ENCODE measurements at places on chromosomes 7 and 10.

DNA sequence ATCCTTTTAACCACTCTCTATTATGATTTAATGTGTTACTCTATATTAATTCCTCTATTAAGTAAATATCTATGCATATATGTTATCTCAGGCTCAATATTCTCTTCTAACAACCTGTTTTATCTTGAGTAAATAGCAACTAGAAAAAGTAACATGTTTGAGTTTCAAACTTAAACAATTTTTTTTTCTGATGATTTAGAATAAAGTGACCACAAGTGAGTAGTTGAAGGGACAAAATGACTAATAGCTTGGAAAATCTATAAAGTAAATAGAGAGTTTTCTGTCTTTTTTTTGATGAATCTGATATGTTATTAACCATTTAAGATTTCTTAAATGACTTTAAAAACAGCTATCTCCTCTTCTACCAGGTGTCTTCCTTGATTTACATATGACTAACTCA lies 483.8 kb downstream of the TFEC start:
- no peak for DNase-seq

GRCh38 chr7:137421366-137421765 lies 77.8 kb upstream of the PTN start:
- DNase-seq, result no peak

GRCh38 chr7:137306748-137307147 lies 36.8 kb downstream of the PTN start:
- no peak for DNase-seq

- DNase-seq, result no peak
These were observed 80.6 kb downstream of the PRKAG2 start for GRCh38 chr7:151796091-151796870.

GRCh38 chr10:3624367-3624766 lies 160.6 kb downstream of the KLF6 start:
- DNase-seq, result no peak

- no peak for DNase-seq
These were observed 11.0 kb upstream of the PDCD4 start for GRCh38 chr10:110860576-110861241.

- DNase-seq, result no peak
These were observed 6.2 kb upstream of the PSTK start for GRCh38 chr10:122974023-122974422.

DNA sequence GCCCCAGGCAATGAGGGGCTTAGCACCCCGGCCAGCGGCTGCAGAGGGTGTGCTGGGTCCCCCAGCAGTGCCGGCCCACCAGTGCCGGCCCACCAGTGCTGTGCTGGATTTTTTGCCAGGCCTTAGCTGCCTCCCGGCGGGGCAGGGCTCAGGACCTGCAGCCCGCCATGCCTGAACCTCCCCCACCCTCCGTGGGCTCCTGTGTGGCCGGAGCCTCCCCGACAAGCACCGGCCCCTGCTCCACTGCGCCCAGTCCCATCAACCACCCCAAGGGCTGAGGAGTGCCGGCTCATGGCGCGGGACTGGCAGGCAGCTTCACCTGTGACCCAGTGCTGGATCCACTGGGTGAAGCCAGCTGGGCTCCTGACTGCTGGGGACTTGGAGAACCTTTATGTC lies 3.5 kb upstream of the ACSL5 start:
- no peak for DNase-seq

- no peak for DNase-seq
These were observed 119.6 kb upstream of the MKX start for GRCh38 chr10:27865221-27865635.

DNA sequence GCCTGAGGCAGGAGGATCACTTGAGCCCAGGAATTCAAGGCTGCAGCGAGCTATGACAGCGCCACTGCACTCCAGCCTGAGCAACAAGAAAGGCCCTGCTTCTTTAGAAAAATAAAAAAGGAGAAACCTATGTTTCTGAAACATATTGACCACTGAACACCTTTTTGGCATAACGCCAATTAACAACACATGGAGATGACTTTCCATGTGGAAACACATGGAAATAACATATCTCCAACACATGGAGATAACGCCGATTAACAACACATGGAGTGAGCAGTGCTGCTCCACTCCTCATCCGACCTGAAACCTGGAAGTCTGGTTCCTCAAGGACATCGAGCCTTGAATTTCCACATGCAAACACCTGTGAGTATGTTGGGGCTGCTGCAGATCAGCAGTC lies 126.9 kb downstream of the KCNMA1 start:
- DNase-seq, result no peak

- no peak for DNase-seq
These were observed 1.4 kb upstream of the HOXA7 start for GRCh38 chr7:27157702-27158431.

DNA sequence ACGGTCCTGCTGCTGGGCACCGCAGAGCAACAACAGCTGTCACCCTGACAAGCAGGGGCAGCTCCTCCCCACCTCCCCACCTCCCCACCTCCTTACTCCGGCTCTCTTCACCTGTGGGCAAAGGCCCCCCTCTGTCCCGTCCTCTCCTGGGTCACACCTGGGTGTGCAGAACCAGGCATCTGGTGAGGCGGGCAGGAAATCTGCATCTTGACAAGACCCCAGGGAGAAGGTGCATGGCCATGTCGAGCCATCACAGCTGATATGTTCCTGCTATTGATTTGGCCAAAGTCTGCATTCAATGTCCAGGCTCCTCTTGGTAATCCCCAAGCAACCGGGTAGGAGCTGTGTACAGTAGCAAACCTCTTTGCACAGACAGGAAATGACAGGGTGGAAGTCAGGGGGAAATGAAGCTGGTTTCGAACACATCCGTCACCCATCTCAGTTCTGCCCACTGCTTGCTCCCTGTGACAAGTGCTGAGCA lies 554.2 kb downstream of the DNAJB6 start:
- no peak for DNase-seq

DNA sequence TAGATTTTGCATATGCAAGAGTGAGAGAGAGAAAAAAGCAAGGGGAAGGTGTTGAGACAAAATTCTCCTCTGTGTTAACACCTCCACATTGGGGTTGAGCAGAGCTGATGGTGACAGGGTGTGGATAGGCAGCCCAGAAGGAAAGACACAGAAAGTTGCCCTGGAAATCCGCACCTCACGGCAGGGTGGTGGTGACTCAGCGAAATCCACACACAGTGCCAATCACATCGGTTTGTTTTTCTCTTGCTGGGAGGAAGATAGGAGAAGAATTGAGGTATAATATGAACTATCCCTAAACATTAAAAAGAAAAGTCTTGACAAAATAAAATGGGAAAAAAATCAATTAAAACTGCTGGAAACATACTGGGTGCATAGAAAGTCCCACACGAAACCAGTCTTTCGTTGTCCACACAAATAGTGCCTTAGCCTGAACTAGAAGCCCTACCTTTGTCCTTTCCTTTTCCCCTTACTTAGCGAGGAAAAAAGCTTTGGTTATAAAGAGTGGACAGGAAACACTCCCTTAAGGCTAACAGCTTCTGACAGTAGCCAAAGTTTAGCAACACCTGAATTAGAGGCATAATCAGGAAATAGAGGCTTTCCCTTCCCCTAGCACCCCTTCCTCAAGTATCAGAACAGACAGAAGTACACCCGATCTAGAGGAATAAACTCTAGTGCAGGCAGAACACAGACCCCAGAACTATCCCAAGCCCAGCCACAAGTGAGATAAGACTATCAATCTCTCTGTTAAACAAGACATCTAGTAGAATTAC lies 39.2 kb upstream of the DNAJC1 start:
- DNase-seq, result no peak

DNA sequence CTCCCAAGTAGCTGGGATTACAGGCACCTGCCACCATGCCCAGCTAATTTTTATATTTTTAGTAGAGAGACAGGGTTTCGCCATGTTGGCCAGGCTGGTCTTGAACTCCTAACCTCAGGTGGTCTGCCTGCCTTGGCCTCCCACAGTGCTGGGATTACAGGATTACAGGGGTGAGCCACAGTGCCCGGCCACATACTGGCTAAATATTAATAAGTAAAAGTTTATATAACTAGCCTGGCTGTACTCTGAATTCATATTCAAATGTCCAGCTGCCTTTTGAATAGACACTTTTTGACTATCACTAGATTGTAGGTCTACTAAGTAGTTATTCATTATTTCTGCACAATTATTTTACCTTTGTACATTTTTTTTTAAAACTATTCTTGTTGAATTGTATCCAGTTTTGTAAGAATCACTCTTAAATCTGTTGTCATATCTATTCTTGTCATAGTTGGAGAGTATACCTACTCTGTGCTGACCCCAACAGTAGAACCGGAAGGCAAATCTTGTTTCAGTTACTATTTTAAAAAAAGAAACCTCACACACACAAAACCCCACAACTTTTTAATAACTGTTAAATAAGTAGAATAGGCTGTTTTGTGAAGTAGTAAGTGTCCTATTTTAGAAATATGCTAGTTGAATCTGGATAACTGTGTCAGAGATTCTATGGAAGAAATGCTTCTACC lies 29.6 kb downstream of the MINPP1 start:
- DNase-seq, result no peak

- no peak for DNase-seq
These were observed 104.0 kb downstream of the PON1 start for GRCh38 chr7:95220328-95220727.

DNA sequence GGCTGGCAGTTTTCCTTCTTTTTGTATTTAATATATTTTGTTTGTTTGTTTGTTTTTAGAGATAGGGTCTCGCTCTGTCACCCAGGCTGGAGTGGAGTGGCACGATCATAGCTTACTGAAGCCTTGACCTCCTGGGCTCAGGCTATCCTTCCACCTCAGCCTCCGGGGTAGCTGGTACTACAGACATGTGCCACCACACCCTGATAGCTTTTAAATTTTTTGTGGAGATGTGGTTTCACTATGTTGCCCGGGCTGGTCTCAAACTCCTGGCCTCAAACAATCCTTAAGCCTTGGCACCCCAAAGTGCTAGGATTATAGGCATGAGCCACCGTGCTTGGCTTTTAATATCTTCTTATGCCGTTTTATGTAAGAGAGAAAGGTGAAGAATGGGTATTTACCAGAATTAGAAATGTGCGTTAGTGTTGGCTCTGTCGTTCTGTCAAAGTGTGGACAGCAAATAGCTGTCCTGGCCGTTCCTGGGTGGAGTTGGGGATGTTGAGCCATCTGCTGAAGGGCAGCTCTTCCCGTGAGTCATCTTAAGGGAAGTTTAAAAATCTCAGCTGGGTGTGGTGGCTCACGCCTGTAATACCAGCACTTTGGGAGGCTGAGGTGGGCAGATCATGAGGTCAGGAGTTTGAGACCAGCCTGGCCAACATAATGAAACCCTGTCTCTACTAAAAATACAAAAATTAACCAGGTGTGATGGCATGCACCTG lies 14.8 kb downstream of the OGDH start:
- DNase-seq, result no peak

GRCh38 chr10:56632537-56632936 lies 271.5 kb upstream of the ZWINT start:
- DNase-seq, result no peak

GRCh38 chr10:128367807-128368206 lies 241.6 kb upstream of the MKI67 start:
- DNase-seq, result no peak

GRCh38 chr7:55437375-55437774 lies 72.2 kb downstream of the LANCL2 start:
- DNase-seq, result no peak

DNA sequence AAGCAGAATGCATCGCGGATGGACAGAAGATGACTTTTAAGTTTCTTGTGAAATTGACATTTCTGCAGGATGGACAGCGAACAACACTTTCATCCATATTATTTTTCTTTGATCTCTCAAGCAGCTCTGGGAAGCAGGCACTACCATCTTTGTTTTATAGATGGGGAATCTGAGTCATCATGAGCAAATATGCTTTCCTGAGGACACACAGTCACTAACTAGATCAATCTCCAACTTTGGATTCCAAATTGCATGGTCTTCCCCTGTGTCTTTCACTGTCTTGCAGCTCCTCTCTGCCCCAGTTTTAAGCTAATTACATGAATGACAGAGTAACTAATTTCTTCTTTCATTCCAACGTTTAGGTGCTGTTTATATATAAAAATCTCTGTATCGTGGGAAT lies 201.5 kb downstream of the ADAM12 start:
- no peak for DNase-seq

DNA sequence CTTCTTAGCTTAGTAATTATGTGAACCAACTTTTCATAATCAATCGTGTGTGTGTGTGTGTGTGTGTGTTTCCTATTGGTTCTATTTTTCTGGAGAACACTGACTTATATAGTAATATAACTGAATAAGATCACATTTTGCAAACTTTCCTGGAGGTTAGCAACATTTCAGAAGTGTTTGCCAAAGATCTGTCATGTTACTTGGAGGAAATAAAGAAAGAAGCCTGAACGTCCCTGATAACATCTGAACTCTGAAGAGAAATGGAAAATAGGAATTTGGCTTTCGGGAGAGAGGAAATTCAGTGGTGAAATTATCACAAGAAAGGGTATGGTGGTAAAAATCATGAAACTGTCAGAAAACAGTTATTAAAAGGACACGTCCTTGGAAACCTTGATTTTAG lies 984.4 kb upstream of the AUTS2 start:
- no peak for DNase-seq

GRCh38 chr10:106795619-106796018 lies 368.9 kb downstream of the SORCS1 start:
- no peak for DNase-seq

DNA sequence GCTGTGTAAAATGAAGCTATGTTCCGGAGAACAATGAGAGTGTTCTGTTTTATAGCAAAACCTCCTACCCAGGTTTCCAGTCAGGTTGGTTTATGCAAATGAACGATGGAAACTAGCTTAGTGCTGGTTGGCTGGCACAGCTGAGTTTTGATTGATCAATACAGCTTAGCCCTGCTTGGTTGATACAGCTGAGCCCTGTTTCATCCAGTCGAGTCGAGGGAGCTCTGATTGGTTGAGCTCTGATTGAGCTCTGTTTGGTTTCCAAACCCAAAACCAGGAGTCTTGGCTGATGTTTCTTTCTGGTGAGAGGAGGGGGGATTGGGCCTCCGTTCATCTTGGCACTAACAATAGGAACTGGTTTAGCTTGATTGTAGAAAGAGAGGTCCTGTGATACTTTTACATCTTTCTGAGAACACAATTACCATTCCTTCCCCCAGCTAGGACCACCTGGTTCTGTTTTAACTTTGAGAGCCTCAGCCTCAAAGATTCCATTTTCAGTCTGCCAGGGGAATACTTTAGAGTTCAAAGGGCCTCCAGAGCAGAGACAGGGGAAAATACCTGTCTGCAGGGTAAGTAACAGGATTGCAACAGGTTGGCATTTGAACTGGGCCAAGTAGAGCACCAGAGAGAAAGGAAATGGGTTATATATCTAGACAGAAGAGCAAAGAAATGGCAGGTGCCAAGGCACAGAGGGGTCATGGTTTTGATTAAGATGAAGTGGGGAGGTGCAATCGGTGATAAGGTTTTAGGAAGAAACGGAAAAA lies 210.9 kb downstream of the GRM8 start:
- DNase-seq, result no peak

DNA sequence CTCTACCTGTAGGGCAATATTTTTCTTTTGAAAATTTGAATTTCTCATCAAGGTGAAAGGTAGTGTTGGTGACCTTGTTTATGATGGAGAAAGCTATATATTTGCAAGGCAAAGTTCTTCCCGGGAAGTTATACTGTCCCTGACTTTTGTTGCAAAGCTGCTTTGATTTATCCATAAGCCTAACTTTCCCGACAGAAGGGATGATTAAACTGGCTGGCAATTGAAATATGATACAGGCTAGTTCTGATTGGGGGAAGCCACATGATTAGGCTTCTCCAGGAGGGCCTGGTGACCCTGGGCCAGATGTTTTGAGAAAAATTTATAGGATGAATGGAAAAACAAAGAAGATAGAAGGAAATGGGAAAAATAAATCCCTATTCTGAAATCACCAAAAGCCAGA lies 215.5 kb downstream of the ACTR3B start:
- DNase-seq, result no peak
